HT-29 (cell line): ENCODE measurements at places on chromosomes 13 and 19. TPM values are rescaled to one million over a fixed set of nuclear protein-coding genes. Genes with fewer than 3 reads are reported as not detected.
A peak's percentile ranks its signal among the peaks of the same experiment; 100 is the strongest.

The ZNF625 gene
- not detected in 2 replicates for total RNA-seq

The GPC6 gene
- not detected in 2 replicates for total RNA-seq

The S1PR2 gene
- 0.91 and 1.4 TPM in 2 replicates for total RNA-seq

GRCh38 chr13:73998631-73999030 lies 135.6 kb downstream of the KLF12 start:
- DNase-seq, result no peak

DNA sequence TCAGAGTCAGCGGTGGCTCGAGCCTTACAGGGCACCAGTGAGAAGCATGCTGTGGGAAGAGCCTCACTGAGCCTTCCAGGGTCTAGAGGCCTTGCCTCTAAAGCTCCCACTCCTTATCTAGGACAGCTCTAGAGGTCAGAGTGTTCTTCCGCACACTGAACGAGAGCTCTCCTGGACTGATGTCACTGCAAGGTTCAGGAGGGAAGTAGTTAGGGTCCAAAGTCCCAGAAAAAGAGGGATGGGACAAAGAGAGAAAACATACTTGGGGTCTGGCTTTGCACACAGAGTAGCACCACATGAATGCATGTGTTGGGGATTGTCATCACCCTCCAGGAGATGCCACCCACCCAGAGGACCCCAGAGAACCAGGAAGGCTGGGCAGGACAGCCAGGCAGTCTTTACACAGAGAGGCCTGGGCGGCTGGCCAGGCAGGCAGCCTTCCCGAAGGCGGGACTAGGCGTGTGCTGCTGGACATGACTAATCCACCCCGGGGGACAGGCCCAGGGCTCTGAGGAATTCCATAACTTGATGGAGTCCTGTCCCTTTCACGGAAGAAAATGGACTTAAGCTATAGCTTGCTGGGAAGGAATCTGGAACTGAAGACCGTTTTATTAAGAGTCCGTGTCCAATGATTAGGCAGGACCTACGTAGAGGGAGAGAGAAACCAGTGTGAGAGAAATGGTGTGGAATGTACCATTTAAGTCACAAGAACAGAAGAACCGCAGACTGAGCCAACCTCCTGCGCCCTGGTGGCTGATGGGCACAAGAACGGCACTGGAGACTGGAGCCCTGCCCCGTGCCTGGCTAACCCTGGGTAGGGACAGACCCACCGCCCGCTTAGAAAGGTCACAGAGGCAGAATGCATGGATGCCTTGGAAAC lies 16.6 kb upstream of the EPHX3 start:
- DNase-seq, result peak; percentile 51

DNA sequence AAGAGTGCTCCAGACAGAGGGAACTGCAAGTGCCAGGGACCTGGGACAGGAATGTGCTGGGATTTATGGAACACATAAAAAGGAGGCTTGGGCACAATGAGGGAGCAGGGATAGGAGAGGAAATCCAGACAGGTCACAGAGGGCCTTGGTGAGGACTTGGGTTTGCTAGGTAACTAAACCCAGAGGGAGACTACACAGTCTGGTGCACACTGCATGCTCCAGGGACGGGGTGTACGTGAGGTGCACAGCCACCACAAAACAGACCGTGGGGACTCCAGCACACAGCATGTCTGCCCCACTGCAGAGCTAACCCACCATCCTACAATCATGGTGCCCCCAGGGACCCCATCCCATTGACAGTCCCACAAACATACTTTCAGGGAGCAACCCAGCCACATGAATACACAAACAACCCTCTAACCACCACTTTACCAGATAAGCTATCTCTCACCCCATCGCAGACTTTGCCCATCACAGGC lies 5.5 kb upstream of the ZFP36 start:
- DNase-seq, result no peak
